RPMI8226 (cell line): ENCODE measurements at places on chromosomes 2 and 18.

DNA sequence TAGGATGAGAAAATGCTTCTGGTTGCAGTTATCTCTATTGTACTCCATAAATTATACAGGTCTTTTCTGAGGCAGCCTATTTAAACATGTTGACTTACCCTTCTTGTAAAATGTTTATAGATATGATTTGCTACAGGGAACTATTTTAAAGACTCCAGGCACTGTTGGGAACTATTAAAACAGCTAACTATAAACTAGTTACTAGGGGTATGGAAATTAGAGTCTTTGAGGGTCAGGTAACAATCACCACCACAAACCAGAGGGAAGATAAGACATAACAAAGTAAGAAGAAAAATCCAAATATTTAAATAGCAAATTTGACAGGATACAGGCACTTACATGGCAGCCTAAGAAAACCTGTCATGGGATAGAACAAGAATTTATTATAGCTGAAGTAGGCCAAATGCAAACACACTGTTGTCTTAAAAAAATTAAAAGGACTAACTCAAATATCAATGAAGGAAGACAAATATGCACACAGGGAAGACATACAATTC lies 251.0 kb upstream of the CWC22 start:
- DNase-seq, result no peak

GRCh38 chr2:96867756-96868554 lies 1.9 kb downstream of the SEMA4C start:
- DNase-seq, result peak; percentile 30

DNA sequence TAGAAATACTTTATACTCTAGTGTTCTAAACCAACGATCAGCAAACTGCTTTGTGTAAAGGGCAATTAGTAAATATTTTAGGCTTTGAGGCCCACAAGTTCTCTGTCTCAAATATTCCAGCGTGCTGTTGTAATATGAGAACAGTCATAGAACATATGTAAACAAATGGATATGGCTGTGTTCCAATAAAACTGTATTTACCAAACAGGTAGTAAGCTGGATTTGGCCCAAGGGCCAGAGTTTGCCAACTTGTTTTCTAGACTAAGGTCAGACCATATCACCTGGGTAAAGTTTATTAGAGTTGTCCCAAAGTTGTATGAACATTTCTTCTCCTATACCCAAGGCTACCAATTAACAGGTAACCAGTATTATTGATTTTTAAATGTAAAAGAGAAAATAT lies 303.2 kb upstream of the MC4R start:
- DNase-seq, result no peak

DNA sequence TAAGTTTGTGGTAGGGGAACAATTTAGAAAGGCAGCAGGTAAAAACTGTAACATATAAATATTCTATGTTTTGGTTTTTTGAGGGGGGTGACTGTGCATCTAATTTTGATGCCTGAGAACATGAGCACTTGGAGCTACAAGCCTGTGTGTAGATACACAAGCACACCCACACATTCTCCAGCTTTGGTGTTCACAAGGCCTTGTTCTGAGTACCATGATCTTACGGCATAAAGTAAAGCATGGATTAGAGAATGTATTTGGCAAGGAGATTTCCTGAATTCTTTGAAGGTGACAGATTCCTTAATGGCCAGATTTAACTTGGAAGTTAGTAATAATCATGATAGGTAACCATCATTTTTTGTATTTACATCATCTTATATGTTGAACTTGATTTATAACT lies 42.7 kb downstream of the MAP3K20 start:
- DNase-seq, result no peak

DNA sequence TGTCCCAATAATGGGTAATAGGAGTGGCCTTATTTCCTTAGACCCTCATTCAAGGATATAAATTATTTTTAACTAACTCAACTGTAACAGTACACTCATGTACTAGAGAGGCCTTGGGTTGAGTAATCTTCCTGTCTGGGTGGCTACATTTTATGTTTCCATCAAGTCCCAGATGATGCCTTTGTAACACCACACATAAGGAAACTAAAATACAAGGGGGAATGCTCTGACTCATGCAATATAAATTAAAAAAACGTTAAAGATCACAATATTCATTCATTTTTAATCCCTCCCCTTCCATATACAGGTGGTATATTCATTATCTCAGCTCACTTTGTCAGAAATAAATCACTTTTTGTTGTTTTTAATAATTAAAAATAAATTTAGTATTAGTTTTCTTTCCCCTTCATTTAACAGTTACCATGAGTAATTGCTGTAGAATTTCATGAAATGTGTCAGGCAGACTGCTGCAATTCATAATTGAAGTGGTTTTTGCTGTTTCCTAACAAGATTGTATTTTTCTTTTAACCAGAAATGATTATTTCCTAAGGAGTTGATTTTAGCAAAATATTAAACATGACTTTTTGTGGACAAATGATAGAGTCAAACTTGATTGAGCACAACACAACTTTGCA lies 1403.6 kb downstream of the SUCLG1 start:
- no peak for DNase-seq

- DNase-seq, result no peak
These were observed 24.7 kb downstream of the SLC20A1 start for GRCh38 chr2:112670252-112671022.
